ENCODE measurements at places on chromosomes 6 and 20.

GRCh38 chr20:8299921-8300320 lies 167.9 kb downstream of the PLCB1 start:
- DNase-seq, result no peak

DNA sequence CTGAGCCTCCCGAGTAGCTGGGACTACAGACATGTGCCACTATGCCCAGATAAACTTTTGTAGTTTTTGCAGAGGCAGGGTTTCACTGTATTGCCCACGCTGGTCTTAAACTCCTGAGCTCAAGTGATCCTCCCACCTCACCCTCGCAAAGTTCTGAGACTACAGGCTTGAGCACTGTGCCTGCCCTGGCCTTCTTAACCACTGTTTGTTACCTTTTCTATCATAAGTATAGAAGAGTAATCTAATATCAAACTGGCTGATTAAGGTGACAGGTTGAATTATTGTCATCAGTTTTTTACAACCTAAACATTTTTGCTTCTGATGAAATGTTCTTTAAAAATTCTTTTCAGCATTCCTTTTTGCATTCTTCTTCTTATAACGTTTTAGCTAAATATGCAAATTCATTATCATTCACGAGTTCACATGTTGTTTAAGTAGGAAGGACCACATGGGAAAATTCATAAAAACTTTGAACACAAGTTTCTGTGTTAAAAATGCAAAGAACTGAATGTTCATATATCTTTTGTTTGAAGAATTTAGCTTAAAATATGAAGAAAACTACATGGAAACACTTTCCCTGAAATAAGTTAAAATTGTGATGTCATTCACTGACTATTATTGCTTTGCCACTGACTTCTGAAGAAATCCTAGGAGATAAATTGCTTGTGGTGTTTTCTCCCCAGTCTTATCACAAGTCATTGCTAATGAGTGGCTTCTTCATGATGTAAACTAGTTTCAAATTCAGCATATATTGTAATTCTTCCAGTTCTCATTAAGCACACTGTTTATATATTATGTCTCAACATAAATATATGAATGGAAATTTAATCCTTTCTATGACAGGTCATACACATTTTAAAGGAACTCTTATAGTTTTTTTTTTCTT lies 106.7 kb downstream of the ADGRB3 start:
- no peak for DNase-seq

GRCh38 chr20:4252005-4252404 lies 236.6 kb upstream of the RNF24 start:
- no peak for DNase-seq

DNA sequence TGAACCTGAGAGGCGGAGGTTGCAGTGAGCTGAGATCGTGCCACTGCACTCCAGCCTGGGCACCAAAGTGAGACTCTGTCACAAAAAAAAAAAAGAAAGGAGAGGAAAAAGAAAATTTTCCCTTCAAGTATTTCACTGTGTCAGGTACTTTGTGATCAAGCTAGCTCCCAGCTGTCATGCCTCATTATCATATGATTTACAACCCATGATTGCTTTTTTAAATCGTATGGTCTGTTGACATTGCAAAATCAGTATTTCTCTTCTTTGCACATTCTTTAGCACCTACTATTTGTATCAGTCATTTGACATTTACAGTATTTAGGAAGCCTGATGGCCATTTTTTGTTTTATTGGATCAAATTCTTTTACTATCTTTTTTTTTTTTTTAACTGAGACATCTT lies 22.4 kb downstream of the SASH1 start:
- no peak for DNase-seq

DNA sequence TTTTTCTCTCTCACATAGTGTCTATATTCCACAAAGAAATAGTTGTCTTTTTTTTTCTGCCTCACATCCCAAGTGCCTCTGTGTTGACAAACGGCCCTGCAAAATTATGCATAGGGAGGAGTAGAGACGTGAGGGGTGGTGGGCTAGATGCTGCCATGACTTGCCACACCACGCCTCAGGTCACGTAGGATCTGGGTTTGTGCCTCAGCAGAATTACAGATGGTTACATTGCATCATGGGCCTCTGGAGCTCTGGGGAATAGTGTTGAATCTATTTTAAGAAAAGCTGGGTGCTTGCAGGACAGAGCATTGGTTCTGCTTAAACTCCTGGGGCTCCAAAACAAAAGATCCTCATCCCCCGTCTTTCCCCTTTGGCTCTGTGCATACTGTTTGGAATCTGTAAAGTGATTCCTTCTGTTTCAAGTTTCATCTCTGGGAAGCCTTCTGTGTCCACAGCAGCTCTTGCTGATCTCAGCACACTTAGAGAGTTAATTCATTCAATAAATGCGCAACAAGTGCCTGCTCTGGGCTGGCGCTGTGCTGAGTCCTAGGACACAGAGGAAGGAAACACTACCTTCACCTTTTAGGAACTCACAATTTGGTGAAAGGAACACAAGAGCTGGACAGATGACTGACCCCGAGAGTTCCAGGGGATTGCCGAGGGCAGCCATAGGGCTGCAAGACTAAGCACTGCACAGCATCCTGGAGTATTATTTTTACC lies 2.4 kb downstream of the FANCE start:
- no peak for DNase-seq

DNA sequence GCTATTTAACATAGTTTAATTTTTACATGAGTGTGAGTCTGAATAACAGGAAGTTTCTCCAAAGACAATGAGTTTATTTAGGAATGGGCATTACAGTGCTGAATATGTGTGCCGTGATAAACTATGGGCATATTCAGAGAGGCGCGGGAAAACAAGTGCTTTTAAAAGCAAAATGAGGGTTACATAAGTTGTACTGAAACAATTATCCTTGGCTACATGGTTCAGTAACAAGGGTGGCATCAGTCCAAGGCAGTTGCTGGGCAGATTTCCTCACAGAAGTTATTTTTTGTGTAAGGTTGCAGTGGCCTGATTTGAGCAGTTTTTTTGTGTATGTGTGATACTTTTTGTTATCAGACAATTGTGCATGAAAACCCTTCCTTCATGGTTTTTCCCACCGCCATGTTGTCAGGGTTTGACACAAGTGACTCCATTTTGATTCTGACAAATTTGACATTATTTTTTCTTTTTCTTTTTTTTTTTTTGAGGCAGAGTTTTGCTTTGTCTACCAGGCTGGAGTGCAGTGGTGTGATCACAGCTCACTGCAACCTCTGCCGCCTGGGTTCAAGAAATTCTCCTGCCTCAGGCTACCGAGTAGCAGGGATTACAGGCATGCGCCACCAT lies 22.3 kb upstream of the PXDC1 start:
- DNase-seq, result no peak

- DNase-seq, result no peak
These were observed 57.0 kb downstream of the TSPYL4 start for GRCh38 chr6:116196841-116197240.
